Mammary epithelial cell (primary cell): ENCODE measurements at places on chromosomes 13 and 19. TPM values are rescaled to one million over a fixed set of nuclear protein-coding genes. Genes with fewer than 3 reads are reported as not detected.

The LILRA1 gene
- polyA plus RNA-seq, result not detected

DNA sequence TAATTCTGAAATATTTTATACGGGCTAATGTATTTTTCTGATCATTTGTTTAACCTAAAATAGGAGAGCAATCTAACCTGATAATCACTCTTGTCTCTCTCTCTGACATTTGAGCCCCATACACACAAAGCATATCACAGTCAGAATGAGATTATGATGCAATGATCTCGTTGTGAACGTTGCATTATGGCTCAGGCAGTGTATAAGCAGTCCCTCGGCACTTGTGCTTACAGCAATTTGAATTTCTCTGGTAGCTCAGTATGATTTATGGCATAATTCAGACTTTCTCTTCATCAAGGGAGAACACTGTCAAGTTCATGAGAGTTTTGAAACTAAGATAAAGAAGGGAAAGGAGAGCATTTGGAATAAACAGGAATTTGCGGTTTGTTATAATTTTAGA is 256.1 kb downstream of the DACH1 start:
- no peak for DNase-seq

GRCh38 chr19:17797424-17798201 is 2.7 kb downstream of the B3GNT3 start:
- peak; percentile 90 for DNase-seq

DNA sequence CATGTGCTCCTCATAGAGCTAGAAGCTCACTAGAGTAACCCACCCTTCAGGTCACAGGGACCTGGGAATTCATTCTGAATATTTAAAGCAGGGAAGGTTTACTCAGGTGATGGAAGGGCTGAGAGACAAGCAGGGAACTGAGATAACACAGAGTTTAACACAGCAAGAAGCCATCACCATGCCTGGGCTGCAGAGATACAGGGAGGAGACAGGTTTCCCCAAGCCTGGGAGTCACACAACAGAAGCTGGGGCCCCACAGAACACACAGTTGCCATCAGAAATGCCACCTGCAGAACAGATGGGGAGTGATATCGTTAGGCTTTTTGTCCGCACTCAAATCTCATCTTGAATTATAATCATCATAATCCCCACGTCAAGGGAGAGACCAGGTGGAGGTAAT is 7.9 kb upstream of the CYSLTR2 start:
- DNase-seq, result no peak

GRCh38 chr19:10891405-10892086 is 20.2 kb downstream of the CARM1 start:
- peak; percentile 76 for DNase-seq

The CASP14 gene
- polyA plus RNA-seq, result 207 TPM

DNA sequence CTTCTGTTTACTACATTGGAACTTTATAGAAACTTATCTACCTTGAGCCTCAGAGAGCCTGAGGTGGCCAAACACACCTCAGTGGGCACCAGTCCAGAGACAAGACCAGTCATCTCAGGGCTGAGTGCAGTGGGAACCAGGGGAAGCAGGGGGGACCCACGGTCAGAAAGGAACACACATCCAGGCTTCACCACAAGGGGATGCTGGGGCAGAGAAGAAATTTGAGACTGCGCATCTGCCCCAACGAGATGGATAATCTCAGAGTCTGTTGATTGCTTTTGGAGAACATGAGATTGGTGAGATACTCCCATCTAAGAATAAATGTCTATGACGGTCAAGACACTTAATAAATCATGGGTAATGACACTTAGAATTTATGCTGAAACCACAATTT is 98.7 kb downstream of the DOCK9 start:
- DNase-seq, result no peak

The RNF126 gene
- 54.4 TPM for polyA plus RNA-seq

The GSX1 gene
- polyA plus RNA-seq, result not detected

DNA sequence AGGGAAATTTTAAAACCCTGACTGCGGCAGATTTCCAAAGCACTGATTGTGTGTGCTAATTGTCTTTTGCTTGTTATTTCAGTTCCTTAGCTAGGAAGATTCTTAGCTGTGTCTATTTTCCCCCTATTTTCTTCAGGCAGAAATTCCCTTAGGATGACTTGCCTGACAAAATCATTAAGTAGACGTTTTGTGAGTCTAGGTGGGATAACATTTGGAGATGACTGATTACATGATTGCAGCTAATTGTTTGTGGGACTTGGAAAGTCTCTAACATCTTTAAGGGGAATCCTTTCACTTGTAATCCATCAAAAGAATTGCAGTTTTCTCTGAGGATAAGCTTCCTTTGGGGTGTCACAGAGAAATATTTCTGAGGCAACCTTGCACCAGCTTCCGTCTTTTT is 228.0 kb downstream of the OXGR1 start:
- no peak for DNase-seq

DNA sequence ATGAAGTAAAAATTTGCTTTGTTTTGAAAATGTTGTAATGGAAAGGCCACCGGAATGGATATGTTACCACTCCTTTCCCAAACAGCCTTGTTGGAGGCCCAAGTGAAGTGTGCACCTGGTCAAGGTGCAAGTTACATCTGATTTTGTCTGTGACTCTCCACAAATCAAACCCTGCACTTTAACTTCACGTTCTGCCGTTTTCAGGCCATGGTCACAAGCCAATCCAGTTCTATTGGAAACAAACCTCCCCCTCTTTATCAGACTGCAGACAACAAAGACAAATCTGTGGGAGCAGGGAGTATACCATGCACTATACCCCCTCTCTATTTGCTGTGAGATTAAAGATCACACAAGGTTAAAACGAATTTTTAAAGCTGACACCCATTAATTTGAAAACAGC is 155.6 kb upstream of the RFC3 start:
- DNase-seq, result no peak
